ENCODE measurements at places on chromosomes 4 and X. TPM values are rescaled to one million over a fixed set of nuclear protein-coding genes. Genes with fewer than 3 reads are reported as not detected.

DNA sequence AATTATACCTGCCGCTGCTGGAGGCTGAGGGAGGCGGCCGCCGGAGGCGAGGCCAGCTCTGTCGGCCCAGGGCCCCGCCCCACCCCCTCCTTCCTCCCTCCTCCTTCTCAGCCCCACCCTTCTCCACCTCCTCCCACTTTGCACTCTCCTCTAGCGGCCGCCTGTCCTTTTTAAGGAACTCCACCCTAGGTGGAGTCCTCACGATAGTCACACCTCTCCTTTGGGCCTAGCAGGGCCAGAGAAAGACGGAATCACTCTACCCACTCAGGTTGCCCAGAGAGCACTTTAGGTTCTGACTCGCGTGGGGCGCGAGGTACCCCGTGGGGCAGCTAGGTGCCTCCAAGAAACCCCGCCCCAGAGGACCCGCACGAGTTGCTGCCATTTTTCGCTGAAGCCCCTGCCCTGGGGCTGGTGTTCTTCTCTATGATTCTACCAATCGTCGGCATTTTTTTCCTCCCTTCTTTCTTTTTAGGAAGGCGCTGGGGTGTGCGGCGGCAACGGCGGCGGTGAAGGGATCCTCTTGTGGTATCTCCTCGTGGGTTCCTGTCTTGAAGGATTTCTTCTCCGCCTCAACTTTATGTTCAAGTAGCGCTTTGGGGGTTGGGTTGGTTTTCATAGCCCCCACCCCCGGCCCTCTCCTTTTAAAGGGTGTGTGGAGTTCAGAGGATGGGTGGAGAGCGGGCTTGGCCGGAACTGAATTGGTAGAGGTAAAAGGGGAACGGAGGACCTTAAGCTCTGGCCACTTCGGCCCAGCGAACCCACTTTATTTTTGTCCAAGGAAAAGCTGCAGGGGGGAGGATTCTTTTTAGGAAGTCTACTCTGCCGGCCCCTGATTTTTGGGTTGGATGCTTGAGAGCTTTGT is at the start of gene KLF8:
TSS of gene KLF8 (plus strand) at position 136 of the 862 bp plus-strand sequence. CDS start 979 bp downstream, outside the sequence.
- no peaks in the 10 kb centered on the region for H3K36me3 ChIP-seq
- H3K27ac ChIP-seq = peak within 1 kb of the TSS; percentile 41
- peak within 1 kb of the TSS; percentile 31 for H3K4me3 ChIP-seq
- peak; percentile 44 for DNase-seq
- no peaks in the 10 kb centered on the region for H3K27me3 ChIP-seq

Gene NSUN7
- total RNA-seq = 35.3 TPM

GRCh38 chr4:59484944-59485343 is 1715.2 kb upstream of the ADGRL3 start:
- no peak overlapping the region for H3K27ac ChIP-seq
- no peak overlapping the region for H3K4me3 ChIP-seq
- DNase-seq = no peak
- no peaks in the 10 kb centered on the region for H3K36me3 ChIP-seq

- no peaks in the 10 kb centered on the region for H3K4me1 ChIP-seq
- no peak overlapping the region for H3K4me3 ChIP-seq
- no peaks in the 10 kb centered on the region for H3K27me3 ChIP-seq
Measured at GRCh38 chrX:56963377-56963776, 32.0 kb downstream of the SPIN3 start.
